Stimulated activated CD8-positive, alpha-beta memory T cell treated with anti-CD3 and anti-CD28 coated beads, Interleukin-7, amount 100 ng/mL, for 24 hours (primary cell): ENCODE measurements at places on chromosomes 3 and 15.

GRCh38 chr15:68586274-68586961, 7.6 kb downstream of the CORO2B start:
- DNase-seq = no peak

- DNase-seq = no peak
Measured at GRCh38 chr15:98873441-98874218, 134.0 kb downstream of the PGPEP1L start.

GRCh38 chr15:78909791-78910228, 35.0 kb downstream of the CTSH start:
- no peak for DNase-seq

GRCh38 chr15:79933231-79933630, 36.4 kb upstream of the MTHFS start:
- DNase-seq = no peak

DNA sequence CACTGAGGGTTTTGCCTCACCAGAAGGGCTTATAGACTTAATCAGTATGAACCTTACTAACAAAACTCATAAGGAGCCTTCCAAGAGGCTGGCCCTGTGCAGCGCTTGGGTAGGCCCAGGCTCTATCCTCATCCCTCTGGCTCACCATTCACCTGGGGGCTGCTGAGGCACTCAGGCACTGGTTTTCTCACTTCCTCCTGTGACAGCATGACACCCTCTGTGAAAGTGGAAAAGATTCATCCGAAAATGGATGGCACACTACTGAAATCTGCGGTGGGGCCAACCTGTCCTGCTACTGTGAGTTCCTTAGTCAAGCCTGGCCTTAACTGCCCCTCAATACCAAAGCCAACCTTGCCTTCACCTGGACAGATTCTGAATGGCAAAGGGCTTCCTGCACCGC, 41.3 kb downstream of the PSMD6 start:
- DNase-seq = no peak

DNA sequence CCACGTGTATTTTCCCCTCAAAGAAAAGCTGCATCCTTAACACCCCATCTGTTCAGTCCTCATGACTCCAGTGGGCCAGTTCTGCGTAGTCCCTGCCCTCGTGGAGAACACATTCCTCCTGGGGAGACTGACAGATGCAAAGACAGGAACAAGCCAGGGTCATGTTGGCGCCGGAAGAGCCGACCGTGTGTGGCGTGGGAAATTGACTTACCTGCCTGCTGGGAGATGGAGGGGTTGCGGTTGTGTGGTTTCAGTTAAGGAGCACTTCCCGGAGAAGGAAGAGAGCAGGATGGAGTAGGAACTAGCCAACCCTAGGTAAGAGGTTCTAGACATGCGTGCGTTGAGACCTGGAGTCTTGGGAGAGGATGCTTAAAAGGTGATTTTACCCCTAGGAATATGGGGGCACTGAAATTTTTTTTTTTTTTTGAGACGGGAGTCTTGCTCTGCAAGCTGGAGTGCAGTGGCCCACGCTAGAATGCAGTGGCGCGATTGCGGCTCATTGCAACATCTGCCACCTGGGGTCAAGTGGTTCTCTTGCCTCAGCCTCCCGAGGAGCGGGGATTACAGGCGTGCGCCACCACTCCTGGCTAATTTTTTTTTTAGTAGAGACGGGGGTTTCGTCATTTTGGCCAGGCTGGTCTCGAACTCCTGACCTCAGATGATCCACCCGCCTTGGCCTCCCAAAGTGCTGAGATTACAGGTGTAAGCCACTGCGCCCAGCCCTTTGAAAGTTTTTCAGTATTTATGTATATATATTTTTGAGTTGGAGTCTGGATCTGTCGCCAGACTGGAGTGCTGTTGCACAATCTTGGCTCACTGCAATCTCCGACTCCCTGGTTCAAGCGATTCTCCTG, 1.4 kb downstream of the VHL start:
- DNase-seq = no peak

DNA sequence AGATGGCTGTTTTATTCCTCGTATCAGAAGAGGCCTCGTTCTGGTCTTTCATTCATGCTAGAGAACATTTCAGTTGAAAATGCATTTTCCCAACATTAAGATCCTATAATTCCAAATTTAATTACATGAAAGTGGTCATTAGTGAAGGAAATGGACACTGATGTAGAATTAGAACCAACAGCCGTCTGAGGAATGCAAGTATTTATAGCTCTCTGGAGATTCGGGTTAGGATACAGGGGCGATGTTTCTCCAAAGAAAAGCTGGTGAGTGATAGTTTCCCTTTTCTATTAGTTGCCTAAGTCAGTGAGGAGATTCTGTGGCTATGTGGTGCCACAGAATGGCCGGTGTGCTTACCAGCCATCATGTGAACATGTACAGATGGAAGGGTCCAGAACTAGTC, 109.0 kb upstream of the IL12A start:
- DNase-seq = no peak

DNA sequence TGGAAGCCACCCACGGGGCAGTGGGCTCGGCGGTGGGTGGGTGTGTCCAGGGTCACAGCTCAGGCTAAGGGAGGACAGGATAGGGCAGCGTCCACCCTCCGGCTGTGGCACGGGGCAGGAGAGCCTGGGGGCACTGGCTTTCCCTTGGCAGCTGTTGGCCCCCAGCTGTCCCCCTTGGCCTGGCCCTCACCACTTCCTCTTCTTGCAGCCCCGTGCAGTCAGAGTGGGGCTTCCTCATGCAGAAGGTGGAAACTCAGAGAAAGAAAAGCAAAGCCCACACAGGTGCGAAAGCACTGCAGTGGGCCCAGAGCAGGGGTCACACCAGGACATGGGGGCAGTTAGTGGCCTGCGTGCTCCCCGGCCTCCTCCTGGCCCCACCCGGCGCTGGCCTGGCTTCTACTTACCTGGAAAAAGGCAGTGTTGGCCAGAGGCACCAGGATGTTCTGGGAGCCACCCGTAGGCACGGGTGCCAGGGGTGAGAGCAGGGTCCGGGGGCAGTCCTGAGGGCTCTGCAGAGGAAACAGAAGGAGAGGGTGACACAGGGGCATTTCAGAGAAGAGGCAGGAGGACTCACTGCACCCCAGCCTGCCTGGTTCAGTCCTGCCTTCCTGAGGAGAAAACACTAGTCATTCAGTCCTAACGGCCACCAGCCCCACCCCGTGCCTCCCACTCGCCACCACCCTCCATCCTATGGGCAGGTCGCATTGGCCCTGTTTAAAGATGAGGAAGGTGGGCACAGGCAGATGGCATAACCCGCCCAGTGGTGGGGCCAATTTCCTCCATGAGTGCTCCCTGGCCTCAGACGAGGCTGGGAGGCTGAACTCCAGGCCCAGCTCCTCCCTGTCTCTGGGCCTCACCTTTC, 28.3 kb downstream of the PLXND1 start:
- no peak for DNase-seq

DNA sequence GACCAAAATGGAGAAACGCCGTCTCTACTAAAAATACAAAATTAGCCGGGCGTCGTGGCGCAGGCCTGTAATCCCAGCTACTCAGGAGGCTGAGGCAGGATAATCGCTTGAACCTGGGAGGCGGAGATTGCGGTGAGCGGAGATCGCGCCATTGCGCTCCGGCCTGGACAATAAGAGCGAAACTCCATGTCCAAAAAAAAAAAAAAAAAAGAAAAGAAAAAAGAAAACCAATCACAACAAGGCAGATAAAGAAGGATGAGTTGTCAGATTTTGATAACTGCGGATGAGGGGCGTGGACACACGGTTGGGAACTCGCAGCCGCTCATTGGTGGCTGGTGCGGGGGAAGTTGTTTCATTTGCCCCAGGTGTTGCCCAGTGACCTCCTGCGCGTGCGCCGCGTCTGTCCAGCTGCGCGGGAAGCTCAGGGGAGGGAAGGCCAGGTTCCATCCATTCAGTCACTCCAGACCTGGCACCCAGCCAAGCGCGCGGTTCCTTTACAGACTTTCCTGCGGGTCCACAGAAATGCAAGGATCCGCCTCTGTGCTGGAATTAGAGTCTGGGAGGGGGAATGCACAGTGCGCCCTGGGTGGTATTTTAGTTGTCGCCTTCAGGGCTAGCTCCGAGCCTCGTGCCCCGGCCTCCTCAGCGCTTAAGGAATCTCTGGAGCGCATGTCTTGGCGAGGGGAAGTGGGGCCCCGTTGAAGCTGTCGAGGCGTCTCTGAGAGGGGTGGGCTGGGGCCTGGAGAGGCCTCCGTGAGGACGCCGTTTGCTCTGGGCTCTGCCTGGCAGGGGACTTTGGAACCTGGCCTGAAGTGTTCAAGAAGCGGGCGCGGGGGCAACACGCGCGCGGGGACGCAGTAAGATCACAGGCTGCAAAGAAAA, 708 bp upstream of the GCHFR start:
- DNase-seq = no peak

DNA sequence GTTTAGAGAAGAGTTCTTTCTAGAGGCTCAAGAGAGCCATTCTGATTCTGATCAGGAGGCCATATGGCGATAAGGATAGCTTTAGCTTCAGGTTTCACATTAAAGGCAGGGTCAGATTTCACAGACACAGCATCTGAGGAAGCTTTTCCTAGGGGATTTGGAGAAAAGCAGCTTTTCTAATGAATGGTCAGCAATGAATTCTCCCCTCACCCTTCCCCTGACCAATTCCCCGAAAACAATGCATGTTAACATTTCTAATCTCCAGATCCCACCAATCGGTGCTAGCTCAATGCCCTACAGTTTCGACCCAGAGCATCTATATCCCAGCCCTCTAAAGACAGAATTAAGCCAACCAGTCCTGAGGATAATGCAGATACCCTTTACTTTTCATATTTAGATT, 9.8 kb downstream of the AGBL1 start:
- DNase-seq = no peak
